PC-3 (cell line): ENCODE measurements at places on chromosomes 1 and 21.

DNA sequence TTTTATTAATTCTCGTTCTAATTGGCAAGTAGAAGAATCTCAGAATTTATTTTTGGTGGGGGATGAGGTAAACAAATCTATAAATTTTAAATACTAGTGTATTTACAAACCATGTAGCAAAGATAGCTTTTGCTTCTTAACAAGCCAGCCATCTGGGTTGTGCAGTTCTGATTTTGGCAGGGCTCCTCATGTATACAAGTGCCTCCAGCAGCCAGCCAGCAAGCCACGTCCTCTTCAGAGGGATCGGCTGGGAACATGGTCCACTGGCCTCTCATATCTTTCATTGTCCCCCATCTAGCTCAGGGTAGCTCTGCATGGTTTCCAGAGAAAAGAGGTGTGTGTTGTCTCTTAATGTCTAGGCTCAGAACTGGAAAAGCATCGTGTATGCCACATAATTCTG, 659.1 kb downstream of the MRPL39 start:
- DNase-seq, result no peak

GRCh38 chr1:197677752-197678295, 97.5 kb downstream of the DENND1B start:
- no peak for DNase-seq

DNA sequence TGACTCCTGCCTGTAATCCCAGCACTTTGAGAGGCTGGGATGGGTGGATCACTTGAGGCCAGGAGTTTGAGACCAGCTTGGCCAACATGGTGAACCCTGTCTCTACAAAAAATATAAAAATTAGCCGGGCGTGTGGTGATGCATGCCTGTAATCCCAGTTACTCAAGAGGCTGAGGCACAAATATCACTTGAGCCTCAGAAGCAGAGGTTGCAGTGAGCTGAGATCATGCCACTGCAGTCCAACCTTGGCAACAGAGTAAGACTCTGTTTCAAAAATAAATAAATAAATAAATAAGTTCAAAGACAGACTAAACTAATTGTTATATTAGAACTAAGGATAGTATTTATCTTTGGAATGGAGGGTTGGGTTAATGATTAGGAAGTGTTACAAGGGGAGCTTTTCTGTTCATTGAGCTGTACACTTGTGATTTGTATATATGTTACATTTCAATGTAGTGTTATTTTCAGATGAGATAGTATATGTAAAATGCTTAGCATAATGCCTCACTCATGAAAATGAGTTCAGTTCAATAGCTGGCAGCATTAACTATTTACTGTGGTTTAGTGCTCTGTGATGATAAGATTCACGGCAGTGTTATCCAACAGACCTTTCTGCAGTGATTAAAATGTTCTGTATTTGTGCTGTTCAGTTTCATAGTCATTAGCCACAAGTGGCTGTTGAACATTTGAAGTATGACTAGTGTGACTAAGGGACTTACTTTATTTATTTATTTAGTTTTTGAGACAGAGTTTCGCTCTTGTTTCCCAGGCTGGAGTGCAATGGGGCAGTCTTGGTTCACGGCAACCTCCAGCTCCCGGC, 47.7 kb downstream of the OSBPL9 start:
- DNase-seq, result no peak

DNA sequence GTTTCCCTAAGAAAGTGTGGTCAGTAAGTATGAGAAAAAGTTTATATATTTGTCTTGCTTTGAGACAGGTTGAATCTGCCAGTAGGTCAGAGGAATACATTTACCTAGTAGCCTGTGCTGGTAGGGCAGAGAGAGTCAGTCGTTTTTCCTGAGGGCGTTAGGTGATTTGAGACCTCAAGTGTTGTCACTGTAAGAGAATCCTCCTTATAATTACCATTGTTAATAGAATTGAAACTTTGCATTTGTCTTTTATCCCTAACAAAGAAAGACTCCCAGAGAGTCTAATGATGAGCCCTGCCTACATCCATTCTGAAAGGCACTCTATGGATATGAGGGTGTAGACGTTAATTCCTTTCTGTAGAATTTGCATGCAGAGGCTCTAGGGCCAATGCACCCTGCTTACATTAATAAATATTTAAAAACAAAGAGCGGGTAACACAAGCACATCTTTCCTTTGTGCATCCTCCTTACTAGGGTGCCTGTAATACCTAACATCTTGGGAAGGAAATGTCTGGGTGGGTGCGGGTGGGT, 16.4 kb downstream of the PBX1 start:
- no peak for DNase-seq

DNA sequence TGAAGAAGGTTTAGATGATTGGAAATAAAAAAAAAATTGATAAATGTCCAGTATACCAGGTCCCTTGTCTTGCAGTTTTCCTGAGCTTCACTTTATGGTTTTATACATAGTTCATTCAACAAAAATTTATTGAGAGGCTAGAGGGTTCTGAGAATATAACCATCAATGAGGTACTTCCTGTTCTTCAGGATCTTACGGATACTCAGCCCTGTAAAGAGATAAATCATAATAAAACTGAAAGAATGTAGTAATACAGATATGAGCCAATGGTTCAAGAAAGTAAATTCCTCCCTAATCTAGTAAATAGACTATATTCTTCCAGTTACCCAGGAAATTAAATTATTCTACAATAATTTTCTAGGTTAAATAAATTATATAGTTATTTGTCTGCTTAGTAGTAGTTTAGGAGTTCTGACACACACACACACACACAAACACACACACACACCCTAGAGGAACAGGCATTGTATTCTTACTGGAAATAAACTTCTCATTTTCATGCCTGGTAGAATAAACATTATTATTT, 70.4 kb upstream of the HMCN1 start:
- DNase-seq, result no peak

DNA sequence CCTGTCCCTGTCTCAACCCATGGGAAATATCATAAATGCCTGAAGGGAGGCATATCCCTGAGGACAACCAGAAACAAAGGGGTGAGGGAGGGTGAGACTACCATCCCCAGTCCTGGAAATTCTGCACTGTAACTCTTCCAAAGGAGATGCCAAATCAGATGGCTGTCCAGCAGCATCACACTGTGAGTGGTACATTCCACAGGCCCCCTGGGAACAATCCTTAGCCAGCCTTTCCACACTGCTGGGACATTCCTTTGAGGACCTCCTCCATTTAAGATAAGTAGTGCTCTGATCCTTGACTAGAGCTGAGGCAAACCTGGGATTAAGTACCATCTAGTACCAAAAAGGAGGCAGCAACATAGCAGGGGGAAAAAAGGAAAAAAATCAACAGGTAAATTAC, 10.7 kb downstream of the IVL start:
- no peak for DNase-seq

- DNase-seq, result no peak
Measured at GRCh38 chr1:225707824-225708223, 54.9 kb upstream of the ENAH start.

GRCh38 chr21:32728456-32728839, 635 bp upstream of the SYNJ1 start:
- DNase-seq, result no peak

GRCh38 chr1:205245096-205245495, 17.4 kb downstream of the TMCC2 start:
- DNase-seq, result no peak

- DNase-seq, result no peak
Measured at GRCh38 chr1:36944883-36945282, 89.4 kb downstream of the GRIK3 start.

GRCh38 chr1:230839173-230839572, 29.1 kb downstream of the C1orf198 start:
- DNase-seq, result no peak
